ENCODE measurements at places on chromosomes 3 and 15.

DNA sequence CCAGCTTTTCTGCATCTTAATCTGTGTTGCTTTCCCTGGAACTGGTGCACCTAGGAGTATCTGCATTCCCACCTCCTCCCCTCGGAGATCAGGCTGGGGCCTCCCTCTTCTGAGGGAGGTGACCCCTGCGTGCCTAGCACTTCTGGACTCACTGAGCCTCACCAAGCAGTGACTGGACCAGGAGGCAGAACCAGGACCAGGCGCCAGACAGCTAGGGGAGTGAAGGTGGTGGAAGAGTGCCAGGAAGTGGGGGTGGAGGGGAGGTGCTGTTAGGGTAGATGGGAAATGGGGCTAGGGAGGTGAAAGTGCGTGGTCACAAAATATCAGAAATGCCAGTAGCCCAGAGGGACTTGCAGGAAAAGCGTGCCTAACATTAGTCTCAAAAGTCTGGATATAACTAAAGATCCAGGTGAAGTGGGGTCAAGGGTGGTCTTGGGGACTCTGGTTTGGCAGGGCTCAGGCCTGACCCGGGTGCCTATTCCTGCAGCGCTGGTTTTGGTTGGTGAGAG, 1.2 kb downstream of the DUOXA2 start:
- no peak for DNase-seq

DNA sequence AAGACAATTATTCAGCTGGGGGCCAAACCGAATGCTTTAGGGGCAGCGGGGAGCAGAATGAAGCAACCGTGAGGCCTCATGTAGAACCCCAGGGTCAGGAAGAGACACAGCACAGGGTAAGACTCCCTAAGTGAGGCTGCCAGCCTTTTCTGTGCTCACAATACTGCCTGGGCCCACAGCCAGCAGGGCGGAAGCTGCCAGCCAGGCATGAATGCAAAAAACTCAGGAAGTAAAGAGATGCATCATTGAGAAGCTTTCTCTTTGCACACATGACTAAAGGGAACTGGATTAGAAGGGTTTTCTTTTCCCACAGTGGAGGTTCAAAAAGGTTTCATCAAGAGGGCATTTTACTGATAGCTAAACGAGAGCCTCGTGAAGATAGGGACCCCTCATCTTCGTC, 33.3 kb downstream of the CA12 start:
- DNase-seq = peak; percentile 61

- DNase-seq = peak; percentile 92
These were observed 1.1 kb downstream of the FAM131A start for GRCh38 chr3:184338511-184338945.

- DNase-seq = no peak
These were observed 363.6 kb downstream of the CLSTN2 start for GRCh38 chr3:140298569-140299070.

DNA sequence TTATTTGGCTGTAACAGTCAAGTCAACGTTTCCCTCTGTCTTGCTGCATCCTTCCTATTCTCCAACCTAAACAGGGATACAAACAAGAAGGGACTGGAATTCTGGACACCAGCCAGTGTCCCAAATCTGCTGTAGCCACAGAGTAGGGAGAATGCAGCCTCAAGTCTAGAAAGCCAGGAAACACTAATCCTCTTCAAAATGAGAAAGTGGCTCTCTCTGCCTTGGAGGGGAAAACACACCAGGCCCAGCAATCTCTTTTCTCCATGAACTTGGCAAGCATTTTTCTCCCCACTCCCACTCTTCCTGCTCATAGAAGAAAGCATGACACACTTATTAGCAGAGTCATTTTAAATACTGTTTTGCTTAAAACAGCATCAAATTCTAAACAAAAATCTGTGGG, 781.7 kb downstream of the SQOR start:
- no peak for DNase-seq

DNA sequence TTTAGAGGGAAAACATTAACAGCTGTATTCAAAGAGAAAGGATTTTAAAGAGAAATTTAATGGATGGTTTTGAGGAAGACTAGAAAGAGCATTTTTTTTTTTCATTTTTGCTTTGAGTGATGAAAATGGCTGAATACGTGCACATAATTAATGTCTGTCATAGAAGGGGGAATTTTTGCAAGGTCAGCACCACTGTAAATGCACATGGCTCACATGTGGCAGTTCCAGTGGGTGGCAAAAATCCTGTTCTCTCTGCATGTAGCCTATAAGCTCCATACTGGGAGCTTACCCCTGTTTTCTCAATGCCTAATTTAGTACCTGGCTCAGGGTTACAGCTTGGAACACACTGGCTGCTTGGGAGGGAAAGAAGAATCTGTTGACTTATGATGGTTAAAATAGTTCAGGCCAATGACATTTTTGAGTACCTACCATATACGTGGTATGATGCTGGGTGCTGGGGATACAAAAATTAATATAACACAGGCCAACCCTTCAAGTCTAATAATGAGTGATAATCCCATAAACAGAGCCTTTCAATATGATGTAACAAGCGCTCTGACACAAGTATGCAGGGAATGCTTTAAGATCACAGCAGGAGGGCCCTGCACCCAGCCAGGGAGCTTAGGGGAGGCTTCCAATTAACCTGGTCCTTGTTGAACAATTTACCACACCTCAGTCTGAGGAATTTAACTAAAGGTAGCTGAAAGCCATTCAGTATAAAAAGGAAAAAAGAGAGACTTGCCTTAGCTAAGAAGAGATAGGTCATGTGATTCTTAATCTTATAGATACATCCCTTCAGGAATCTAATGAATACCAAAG, 33.0 kb downstream of the HSPBAP1 start:
- no peak for DNase-seq

- no peak for DNase-seq
These were observed 11.0 kb upstream of the KCNMB2 start for GRCh38 chr3:178525251-178525650.

DNA sequence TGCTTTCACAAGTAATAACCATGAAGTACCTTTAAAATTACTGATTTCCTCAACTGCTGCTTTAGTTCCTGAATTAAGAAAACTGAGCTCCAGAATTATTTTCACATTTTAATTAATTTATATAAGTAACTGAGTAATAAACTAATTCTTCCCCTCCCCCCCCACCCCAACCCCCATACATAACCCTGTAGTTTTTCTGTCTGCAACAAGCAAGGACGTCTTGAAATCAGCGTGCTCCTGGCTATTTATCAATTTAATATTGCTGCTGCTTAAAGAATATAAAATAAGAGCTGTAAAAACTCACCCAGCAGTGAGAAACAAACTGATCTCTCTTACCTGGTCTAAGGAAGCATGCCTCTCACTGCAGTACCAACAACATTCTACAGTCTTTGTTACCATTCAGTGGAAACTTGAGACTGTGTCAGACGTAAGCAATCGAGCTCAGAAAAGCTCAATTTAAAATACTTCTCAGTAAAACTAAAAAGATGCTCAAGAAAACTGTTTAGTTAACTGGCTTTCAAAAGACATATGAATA, 121.0 kb downstream of the TFDP2 start:
- DNase-seq = no peak

Data from head of caudate nucleus (tissue), 42 donors.